ENCODE measurements at places on chromosomes 4 and X.

GRCh38 chr4:105967058-105967658 is 71.9 kb downstream of the NPNT start:
- no peak for DNase-seq

DNA sequence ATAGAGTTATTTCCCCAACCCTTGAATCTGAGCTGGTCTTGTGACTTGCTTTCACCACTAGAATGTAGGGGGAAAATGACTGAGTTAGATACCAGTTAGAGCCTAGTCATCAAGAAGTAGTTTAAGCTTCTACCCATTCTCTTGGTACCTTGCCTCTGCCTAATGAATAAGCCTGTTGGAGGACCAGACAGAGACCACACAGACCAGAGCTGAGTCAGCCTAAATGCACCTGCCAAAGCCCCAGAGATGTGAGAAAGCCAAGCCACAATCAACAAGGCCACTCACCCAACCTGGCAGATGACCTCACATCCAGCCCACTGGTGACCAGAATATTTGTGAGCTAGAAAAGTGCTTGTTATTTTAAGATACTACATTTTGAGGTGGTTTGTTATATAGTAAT is 85.2 kb upstream of the DCLK2 start:
- no peak for DNase-seq

- peak; percentile 45 for DNase-seq
These were observed at the start of gene CCSER1 for GRCh38 chr4:90127223-90127705. Gene CCSER1 (plus strand): TSS chr4:90127394.

GRCh38 chr4:20284990-20285389 is 33.3 kb downstream of the SLIT2 start:
- DNase-seq, result no peak

- peak; percentile 16 for DNase-seq
These were observed 3.4 kb downstream of the PLAC8 start for GRCh38 chr4:83110970-83111750.

DNA sequence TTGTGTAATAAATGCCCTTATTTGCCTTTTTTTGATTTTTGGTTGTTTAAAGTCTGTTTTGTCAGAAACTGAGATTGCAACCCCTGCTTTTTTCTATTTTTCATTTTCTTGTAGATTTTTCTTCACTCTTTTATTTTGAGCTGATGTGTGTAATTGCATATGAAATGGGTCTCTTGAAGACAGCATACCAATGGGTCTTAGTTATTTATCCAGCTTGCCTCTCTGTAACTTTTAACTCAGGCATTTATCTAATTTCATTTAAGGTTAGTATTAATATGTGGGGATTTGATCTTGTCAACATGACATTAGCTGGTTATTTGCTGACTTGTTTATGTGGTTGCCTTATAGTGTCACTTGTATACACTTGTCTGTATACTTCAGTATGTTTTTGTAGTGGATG is 378.0 kb downstream of the CPXCR1 start:
- DNase-seq, result no peak

GRCh38 chr4:145563293-145563985 is 55.7 kb upstream of the MMAA start:
- DNase-seq, result no peak

- DNase-seq, result no peak
These were observed 176.2 kb downstream of the GABRB1 start for GRCh38 chr4:47207555-47207954.

- DNase-seq, result no peak
These were observed 476.5 kb downstream of the NKX6-1 start for GRCh38 chr4:84022564-84022963.

- DNase-seq, result no peak
These were observed 515.6 kb downstream of the PPARGC1A start for GRCh38 chr4:23374259-23374658.

DNA sequence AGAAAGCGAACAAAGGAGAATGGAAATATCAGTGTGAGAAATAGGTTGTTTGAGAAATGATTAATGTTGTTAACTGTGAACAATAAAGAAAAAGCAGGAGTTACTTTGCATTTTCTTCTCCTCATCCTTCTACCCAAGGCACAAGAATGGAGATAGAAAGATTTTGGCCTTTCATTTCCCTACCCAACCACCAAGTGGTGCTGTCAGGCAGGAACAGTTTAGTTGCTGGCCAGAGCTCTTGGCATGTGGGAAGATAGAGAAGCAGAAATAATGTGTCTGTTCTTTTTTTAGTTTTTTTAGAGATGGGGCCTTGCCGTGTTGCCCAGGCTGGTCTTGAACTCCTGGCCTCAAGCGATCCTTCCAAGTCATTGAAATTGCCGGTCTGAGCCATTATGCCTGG is 12.8 kb downstream of the HOPX start:
- no peak for DNase-seq

GRCh38 chrX:48714573-48714972 is 18.0 kb downstream of the SUV39H1 start:
- no peak for DNase-seq

DNA sequence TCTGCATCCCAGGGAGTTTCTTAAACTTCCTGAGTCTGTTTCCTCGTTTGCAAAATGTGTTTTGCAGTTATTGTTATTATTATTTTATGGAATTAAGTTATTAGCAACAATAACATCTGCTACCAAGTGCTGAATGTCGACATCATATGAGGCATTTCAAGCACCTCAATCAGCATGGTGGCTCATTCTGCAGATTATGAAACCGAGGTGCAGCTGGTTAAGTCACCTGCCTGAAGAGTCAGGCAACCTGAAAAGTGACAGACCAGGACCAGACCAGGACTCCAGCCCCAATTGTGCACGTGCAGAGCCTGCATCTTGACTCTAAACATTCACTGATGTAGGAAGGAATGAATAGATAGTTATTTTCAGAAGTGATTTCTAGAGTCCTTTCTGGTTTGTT is 99.8 kb downstream of the AFAP1 start:
- no peak for DNase-seq

- no peak for DNase-seq
These were observed 8.8 kb downstream of the ENPEP start for GRCh38 chr4:110484767-110485166.

- no peak for DNase-seq
These were observed 163.3 kb upstream of the RASGEF1B start for GRCh38 chr4:81634766-81635549.

DNA sequence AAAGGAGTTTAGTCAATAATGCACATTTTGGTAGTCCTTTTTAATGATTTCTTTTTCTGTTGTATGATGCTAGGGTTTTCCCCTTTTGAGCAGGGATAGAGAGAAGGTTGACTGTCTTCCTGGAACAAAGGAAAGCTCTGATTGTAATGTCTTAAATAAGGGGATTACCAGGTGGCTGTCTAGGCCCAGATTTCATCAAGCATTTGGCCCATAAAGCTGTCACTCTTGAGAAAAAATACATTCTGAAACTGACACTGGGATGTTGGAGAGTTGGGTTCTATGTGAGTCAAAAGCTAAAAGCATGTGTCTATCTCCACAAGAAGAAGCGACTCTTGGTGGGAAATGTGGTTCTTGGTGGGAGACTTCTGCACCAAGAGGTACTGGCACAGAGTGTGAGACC is 26.4 kb downstream of the KIAA1210 start:
- DNase-seq, result no peak

GRCh38 chrX:49165901-49166881 is 3.6 kb downstream of the MAGIX start:
- DNase-seq, result peak; percentile 78

DNA sequence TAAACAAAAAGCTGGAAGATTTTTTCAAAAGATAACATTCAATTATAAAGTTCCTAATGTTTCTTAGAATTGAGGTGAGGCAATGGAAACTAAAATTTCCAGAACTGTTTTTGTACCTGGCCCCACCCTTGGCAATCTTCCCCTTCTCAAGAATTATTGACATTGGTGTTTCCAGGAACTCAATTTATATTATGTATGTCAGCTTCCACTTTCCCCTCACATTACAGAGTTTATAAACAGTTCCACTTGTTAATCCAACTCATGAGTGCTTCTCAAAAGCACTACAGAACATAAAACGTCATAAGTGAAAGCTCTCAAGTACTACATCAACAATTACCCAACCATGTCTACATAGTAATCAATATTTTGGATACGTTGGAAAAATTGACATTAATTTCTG is 107.4 kb downstream of the FAM13A start:
- no peak for DNase-seq

GRCh38 chr4:183074288-183074990 is 24.6 kb upstream of the WWC2 start:
- no peak for DNase-seq

- peak; percentile 16 for DNase-seq
These were observed 70.8 kb downstream of the ADRA2C start for GRCh38 chr4:3836756-3837601.

DNA sequence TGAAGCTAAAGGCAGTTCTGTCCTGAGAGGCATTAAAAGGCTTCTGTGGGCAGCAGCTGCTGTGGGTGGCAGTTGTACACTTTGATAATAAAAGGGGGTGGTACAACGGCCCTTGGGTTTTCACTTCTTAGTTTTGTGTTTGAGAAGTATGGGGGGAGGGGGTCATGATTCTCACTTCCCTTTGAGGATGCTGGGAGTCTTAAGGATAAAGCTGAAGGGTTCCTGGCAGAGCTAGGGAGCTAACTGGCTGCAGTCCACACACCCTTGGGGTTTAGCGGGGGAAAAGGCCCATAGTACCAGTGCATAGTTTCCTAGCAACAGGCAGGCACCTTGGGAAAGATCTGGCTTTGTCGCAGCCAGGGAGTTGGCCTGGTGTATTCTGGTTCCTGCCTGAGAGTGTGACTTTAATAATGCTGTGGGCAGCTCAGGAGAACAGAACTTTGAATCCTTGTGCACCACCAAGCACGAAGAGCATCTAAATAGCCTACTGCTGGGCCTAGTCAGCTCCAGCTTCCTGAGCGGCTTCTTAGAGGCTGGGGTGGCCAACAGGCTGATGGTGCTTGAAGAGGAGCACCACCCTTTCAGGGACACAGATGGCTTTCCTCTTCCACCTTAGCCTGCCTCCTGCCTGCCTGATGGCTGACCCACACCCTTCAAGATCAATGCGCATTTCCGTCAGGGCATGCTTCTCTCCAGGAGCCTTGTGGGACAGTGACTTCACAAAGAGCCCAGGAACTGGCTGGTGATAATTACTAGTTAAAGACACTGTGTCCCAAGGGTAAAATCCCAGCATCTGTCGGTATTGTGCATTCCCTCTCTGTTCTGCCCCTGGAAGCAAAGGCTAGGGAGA is 12.5 kb downstream of the ZBTB33 start:
- DNase-seq, result no peak

DNA sequence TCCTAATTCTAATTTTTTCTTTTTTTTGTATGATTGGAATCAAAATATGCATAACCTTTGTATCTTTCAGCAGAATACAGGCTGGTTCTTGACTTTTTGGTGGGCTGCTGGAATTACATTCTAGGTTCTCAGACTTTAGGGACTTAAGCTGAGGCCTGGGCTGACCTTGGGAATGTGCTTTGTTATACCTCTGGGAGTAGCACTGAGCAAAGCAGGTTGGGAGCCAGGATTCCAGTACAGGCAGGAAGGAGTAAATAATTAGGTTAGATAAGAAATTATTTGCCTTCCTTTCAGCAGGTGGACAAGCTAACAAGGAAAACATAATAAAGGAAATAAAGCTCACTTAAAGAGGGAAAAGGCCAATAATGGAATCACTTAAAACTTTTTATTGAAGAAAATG is 49.9 kb upstream of the SLC4A4 start:
- DNase-seq, result no peak

GRCh38 chr4:189838821-189839497 is 101.7 kb upstream of the FRG1 start:
- no peak for DNase-seq

GRCh38 chr4:52788806-52789205 is 37.6 kb upstream of the ERVMER34-1 start:
- DNase-seq, result no peak

GRCh38 chrX:53356186-53356585 is 66.3 kb downstream of the SMC1A start:
- no peak for DNase-seq

- no peak for DNase-seq
These were observed 37.4 kb downstream of the CCKAR start for GRCh38 chr4:26452565-26453531.

- no peak for DNase-seq
These were observed 54.7 kb downstream of the OTC start for GRCh38 chrX:38407126-38407525.

GRCh38 chr4:1566838-1567518 is 117.1 kb downstream of the FAM53A start:
- no peak for DNase-seq
